Ovary (tissue), 10 donors: ENCODE measurements at places on chromosomes 7 and 10.

- DNase-seq: no peak
Observed at GRCh38 chr10:70925377-70926225, 37.2 kb upstream of the PCBD1 start.

- no peak for DNase-seq
Observed at GRCh38 chr10:76255241-76255640, 823.8 kb downstream of the LRMDA start.

- no peak for DNase-seq
Observed at GRCh38 chr7:831596-832166, 595 bp upstream of the SUN1 start.

DNA sequence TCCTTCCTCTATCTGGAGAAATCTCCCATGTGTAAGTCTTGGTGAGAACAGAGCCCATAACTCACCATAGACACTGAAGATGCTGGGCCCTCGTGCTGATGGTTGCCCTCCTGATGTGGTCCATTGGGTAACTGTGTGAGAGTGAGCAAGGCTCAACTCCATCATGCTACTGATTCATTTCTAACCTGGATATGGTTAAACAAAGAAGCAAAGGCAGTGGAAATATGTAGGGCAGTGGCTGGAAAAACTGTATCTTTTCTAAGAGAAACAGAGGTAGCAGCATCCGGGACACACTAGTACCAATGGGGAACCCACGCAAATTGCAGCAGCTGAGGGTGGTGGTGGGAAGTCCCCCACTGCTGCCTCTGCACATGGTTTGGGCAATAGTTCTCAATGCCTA is 221.7 kb downstream of the KLF6 start:
- DNase-seq: no peak

GRCh38 chr7:50851891-50852290 is 69.2 kb upstream of the GRB10 start:
- DNase-seq: no peak
